ENCODE measurements at places on chromosomes 16 and 17.

DNA sequence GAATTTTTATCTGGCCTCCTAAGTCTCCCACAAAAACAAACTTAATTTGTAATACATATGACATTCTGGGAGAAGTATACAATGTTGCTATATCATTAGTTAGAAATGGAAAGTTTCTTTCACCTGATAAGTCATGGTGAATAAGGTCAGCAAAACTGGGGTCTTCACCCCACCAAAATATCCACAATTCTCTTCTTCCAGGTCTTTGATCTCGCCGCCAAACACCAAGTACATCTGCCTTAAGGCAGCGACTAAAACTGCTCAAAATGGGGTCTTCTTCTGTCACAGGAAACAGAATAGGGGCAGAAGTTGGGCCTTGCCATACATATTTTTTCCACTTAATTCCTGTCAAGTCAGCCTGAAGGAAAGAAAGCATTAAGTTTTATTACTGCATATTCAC lies 2.1 kb downstream of the MED13 start:
- no peak for DNase-seq

- DNase-seq, result no peak
Measured at GRCh38 chr17:4626734-4627256, 14.7 kb downstream of the ALOX15 start.

- peak; percentile 46 for DNase-seq
Measured at GRCh38 chr16:53892155-53892554, 188.2 kb downstream of the FTO start.

- peak; percentile 61 for DNase-seq
Measured at GRCh38 chr16:82192665-82193064, 22.6 kb upstream of the MPHOSPH6 start.

- peak; percentile 79 for DNase-seq
Measured at GRCh38 chr17:44220213-44221083, 973 bp upstream of the UBTF start.

DNA sequence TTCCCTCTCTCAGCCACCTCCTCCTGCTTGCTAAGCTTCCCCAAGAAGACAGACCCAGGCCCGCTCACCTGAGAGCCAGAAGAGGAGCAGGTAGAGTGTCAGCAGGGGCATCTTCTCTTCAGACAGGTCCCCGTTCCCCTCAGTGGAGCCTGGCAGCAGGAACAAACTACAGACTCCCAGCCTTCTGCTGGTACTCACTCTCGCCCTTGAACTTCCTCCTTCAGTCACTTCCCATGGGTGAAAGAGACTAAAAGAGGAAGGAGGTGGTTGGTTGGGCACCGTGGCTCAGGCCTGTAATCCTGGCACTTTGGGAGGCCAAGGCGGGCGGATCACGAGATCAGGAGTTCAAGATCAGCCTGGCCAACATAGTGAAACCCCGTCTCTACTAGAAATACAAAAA lies at the start of gene CD300LF:
CD300LF (minus strand) TSS at position 168 of the 400 bp plus-strand sequence; CDS start at position 111, 57 bp downstream.
- DNase-seq, result no peak

GRCh38 chr16:80174416-80174815 lies 366.4 kb upstream of the DYNLRB2 start:
- DNase-seq, result peak; percentile 63

- no peak for DNase-seq
Measured at GRCh38 chr17:9811537-9811936, 10.3 kb downstream of the GSG1L2 start.

DNA sequence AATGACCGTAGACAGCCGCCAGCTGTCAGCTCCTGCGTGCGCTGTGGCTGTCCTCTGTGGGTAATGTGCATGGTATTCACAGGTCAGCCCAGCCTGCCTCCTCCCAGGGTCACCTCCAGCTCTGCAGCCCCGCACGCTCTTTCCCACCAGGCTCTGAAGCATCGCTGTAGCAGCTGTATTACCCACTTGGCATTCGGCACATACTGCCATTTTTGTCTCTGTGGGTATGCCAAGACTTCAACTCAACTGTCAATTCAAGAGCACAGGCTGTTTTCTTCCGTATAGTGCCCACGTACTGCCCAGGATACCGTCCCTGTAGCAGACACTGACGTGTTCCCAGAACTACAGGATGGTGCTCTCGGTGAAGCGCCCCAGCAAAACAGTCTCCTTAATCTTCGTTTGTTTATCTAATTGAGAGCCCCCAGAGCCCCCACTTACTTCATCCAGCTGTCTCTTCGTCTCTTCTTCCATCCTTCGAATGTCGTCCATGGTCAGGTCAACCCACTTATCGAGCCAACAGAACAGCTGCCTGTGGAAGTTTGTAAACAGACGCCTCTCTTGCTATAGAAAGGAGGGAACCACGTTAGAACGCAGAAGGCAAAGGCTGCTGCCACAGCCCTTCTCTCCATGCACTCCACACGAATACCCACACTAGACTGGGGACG lies 17.4 kb upstream of the INPP5K start:
- no peak for DNase-seq

- no peak for DNase-seq
Measured at GRCh38 chr16:89193576-89194293, 6.6 kb downstream of the SLC22A31 start.

DNA sequence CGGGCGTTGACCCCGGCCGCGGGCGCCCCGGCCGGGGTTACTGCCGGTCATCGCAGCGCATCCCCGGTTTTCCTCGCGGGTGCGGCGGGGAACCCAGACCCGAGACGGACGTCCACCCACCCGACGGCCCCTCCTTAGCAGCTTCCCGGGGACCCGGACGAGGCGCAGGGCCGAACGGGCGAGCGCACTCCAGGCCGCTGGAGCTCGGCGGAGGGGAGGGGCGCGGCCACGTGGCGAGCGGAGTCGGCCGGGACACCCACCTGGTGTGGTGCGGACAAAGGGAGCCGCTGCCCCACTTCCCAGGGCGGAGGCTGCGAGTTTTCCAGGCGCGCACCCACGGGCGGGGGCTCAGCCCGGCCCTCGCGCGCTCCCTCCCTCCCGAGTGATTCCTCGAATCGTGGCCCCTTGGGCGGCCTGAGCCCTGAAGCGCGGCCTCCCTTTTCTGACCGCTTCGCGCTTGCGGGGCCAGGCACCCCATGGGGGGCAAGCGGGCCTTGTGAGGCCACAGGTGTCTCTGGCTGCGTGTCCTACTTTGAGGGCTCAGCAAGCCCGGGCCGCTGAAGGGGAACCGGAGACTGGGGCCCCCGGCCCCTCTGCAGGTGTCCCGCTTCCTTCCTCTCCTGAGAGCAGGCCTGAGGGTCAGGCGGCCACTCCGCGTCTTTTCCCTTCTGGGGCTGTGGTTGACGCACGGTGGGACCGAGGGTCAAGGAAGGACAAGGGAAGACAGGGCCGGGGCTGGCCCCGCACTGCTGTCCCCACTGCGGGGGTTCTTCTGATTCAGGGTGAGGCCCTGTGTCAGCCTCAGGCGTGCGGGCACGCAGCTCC lies 1.1 kb upstream of the FASN start:
- no peak for DNase-seq

GRCh38 chr16:49742428-49743202 lies 113.3 kb downstream of the ZNF423 start:
- no peak for DNase-seq

DNA sequence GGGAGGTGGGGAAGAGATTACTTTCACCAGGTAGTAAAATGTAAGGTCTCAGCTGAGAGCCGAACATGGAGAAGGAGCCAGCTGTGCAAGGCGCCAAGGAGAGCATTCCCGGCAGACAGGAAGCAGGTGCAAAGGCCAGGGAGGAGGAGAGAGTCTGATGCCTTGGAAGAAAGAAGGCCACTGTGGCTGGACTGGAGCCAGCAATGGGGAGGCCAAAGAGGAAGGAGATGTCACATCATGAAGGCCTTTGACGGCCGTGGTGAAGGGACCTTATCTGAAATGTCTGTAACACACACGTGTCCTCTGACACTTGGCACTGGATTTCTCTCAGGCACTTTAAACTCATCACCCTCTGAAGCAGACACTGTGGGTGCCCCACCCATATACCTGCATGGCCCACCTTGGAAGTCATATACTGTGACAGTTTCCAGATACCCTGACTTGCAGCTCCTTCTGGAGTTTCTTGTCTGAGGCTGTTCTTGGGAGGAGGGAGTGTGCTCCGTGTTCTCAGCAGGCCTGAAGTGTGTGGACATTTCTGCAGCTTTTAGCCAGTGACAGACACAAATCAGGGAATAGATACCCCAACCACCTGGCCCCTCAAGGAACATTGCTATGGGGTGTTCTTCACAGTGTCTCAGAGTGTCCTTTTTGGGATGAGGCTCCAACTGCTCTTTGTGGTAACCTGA lies 1.9 kb upstream of the SLC5A2 start:
- no peak for DNase-seq

GRCh38 chr17:81245665-81246342 lies 6.7 kb downstream of the NDUFAF8 start:
- no peak for DNase-seq

GRCh38 chr17:46814446-46814845 lies 4.0 kb downstream of the WNT3 start:
- DNase-seq, result no peak

DNA sequence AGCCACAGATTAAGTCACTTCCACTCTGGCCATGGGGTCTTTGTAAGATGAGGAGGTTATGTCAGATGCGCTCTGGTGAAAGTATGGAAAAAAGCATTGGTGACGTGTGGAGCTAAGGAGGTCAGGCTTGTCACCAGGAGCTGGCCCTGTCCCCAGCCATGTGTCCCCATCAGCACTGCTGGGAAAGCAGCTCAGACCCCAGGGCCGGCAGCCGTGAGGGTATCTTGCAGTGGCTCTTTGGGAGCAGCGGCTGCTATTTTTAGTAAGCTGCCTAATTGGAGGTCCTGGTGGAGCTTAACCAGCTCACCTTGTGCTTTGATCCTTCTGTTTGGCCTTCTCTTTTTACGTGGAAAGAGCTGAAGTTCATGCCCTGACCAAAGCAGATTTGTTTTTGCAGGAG lies 60.9 kb downstream of the MPRIP start:
- DNase-seq, result no peak

- no peak for DNase-seq
Measured at GRCh38 chr16:1909561-1910231, 8.5 kb downstream of the HS3ST6 start.

- no peak for DNase-seq
Measured at GRCh38 chr17:61345061-61345460, 54.6 kb upstream of the TBX2 start.

- DNase-seq, result no peak
Measured at GRCh38 chr16:35711435-35711834, 2252.0 kb downstream of the TP53TG3F start.

- no peak for DNase-seq
Measured at GRCh38 chr16:9395958-9396359, 304.5 kb downstream of the HAPSTR1 start.

Data from AG08396 (cell line).